Cerebellar cortex (tissue), 1 donor: ENCODE measurements at places on chromosomes 4 and X.

GRCh38 chr4:17664755-17665154, 50.3 kb downstream of the MED28 start:
- DNase-seq: no peak

GRCh38 chr4:71558248-71558647, 219.4 kb downstream of the SLC4A4 start:
- DNase-seq: no peak

DNA sequence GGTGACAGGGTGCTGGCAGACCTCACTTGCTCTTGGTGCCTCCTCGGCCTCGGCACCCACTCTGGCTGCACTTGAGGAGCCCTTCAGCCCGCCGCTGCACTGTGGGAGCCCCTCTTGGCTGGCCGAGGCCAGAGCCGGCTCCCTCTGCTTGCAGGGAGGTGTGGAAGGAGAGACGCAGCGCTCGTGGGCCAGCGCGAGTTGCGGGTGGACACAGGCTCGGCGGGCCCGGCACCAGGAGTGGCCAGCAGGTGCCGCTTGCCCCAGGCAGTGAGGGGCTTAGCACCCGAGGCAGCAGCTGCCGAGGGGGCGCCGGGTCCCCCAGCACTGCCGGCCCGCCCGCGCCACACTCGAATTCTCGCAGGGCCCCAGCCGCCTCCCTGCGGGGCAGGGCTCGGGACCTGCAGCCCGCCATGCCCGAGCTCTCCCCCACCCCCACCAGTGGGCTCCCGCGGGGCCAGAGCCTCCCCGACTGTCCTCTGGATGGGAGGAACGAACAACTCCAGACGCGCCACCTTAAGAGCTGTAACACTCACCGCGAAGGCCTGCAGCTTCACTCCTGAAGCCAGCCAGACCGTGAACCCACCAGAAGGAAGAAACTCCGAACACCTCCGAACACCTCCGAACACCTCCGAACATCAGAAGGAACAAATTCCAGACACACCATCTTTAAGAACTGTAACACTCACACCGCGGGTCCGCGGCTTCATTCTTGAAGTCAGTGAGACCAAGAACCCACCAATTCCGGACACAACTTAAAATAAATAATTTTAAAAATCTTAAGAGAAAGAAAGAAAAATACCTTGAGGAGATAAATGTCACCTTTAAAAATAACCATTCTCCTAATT, 311.1 kb upstream of the SLC7A11 start:
- DNase-seq: no peak

DNA sequence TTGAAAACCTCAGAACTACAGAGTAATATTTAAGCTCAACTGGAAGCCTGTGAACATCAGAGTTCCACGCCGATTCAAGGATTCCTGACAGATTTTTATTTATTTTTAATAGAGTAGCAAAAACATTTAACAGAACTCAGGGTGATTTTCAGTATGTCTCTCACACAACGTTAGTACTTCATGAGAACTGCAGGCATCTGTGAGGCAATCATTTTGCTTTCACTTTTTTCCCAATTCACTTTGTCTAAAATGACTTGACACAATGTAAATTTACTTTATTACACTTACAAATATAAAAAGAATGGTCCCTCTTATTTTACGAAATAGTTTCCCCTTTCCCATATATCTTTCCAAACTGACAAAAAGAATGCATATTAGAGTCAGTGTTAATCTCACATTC, 869.5 kb upstream of the EPHA5 start:
- DNase-seq: no peak

- no peak for DNase-seq
Observed at GRCh38 chr4:31045724-31046318, 325.7 kb downstream of the PCDH7 start.

- DNase-seq: no peak
Observed at GRCh38 chrX:114952696-114953095, 64.7 kb downstream of the IL13RA2 start.
